ENCODE measurements at places on chromosomes 16 and 17. TPM values are rescaled to one million over a fixed set of nuclear protein-coding genes. Genes with fewer than 3 reads are reported as not detected.

Gene SPATA22
- total RNA-seq = 2.1 TPM

Gene TBC1D3
- not detected for total RNA-seq

Gene DRC3
- total RNA-seq = 1.0 TPM

Gene TBC1D26
- 1.6 TPM for total RNA-seq

Gene GGT6
- not detected for total RNA-seq

Gene BMERB1
- 7.8 TPM for total RNA-seq

Gene SLFN12L
- 0.52 TPM for total RNA-seq

Gene KRTAP2-3
- total RNA-seq = not detected

Gene ENO3
- 2,880 TPM for total RNA-seq
